ENCODE measurements at places on chromosomes 7 and 10.

DNA sequence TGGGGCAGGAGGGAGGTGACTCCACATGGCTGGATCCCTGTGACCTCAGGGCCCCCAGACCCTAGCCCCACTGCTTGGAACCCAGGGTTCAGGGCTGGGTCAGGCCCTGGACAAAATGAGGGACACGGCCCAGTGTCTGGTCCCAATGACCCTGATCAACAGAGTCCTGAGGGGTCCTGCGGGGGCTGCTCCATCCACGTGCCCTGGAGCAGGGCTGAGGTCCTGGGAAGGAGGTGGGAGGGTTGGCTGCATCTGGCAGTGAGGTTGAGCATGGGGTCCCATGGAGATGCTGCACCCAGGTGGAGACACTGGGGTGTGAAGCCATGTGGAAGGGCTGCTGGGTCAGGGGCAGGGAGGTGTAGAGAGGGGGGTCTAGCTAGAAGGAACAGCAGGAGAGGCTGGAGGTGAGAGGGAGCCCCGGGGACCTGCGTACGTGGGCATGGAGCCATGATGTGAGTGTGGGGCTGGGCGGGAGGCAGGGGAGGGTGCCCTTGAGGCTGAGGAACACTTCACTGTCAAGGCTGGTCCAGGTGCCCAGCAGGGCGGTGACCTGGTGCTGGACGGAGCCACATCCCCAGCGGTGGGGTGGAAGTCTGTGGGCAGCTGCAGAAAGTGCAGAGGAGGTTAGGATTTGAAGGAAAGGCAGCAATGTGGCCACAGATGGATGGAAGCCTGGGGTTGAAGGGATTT lies 604 bp downstream of the SCART1 start:
- DNase-seq, result no peak

- DNase-seq, result no peak
These were observed 72.4 kb downstream of the AUTS2 start for GRCh38 chr7:69670701-69671100.

DNA sequence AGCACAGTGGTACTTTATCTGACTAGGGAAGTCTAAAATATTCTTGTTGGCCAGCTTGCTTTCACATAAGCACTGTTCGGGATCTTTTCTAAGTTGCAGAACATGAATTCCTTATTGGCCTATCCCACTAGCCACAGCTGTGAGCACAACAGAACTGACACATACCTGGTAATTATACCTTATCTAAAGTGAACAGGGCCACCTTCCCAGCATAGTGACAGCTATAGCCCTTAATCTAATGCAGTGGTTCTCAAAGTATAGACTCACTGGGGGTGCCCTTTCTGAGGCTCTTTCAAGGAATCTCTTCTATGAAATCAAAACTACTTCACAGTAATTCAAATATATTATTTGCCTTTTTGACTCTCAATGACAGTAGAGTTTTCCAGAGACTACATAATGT lies 184.7 kb upstream of the KAT6B start:
- DNase-seq, result no peak

GRCh38 chr7:40310258-40310657 lies 175.5 kb downstream of the SUGCT start:
- no peak for DNase-seq

DNA sequence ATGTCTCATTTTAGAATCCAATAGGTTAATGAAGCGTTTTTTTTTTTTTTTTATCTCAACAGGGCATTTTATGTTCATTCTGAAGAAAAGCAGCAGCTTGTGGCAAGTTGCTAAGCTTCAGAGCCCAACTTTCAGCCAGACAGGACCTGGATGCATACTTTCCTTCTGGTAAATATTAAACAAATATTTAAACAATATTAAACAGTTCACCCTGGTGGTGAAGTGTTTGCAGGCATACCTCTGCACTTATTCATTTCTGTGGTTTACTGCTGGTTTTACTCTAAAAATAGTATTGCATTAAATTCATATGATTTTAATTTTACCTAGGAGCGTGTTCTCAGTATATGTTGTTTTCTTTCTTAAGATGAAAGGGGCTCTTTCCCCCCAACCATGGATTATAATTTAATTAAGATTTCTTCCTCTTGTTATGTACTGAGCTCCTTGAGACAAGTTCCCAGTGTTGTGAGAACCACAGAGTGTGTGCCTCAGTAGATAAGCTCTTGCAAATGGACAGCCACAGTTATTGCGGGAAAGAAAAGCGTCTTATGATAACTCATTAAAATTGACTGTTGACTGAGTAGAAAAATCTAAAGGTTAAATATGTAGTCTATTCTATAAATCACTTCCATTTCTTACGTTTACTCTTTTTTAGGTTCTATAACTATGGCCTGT lies 155.8 kb downstream of the MALRD1 start:
- DNase-seq, result no peak

DNA sequence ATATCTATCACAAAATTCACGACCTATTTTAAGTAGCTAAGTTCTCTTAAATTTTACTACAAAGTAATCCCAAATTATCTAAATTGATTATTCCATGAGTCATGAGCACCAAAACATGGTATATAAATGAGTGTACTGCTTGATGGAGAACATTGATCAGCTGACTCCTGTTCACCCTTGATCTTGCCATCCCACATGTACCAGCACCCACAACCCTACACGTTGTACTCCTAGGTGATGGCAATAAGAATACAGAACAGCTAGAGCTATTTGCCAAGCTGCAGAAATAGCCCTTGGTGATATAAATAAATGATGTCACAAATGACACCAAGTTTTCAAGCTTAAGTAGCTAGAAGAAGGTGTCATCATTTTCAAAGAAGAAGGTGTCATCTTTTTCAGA lies 235.5 kb downstream of the GRM8 start:
- DNase-seq, result no peak

GRCh38 chr10:7090529-7090928 lies 320.3 kb downstream of the SFMBT2 start:
- no peak for DNase-seq

DNA sequence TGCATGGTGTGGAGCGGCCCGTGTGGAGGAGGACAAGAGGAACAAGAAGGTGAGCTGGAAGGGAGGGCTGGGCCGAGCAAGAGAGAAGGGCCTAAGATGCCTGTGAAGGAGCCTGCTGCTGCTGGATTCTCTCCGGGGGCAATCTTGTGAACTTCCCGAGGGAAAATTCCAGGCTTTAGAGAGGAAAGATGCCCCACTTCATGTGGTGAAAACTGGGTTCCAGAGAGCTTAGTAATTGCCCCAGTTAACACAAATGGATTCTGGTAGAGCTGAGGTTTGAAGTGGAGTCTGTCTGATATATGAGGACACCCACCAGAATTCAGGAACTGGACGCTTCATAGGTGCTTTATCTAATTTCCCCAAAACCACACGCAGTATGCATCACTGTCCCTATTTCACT lies 114.1 kb upstream of the ZMIZ1 start:
- DNase-seq, result no peak

DNA sequence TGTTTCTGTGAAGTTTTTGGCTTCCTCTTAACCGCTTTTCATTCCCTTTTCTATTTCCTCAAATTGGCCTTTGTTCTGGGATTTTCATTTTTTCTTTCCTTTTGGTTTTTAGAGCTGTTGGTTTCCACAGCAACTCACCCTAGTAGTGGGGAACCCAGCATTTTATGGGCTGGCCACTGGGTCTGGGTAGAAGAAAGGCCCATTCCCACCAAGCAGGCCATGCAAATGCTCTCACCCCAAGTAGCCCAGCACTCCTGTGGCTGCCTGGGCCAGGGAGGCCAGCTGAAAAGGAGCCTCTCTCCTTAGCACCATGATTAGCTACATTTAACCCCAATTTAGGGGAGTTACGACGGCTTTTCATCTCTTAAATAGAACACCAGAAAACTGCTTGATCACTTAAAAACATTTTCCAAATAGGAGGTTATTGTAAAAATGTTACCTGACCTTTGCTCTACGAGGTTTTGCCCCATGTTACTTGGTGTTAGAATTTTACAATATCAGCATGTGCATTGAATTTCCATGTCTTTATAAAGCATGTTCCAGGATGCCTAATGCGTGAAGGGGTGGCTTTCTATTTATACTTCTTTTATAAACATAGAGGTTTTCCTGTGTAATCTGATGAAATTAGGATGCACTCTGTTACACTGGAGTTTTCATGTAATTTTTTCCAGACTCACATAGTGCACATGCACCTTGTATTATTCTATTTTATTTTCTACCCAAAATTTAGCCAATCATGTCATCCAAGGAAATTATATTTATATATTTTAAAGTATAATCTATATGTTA lies 75.4 kb downstream of the FAM171A1 start:
- DNase-seq, result no peak

- no peak for DNase-seq
These were observed 107.2 kb upstream of the PPIF start for GRCh38 chr10:79239924-79240581.

DNA sequence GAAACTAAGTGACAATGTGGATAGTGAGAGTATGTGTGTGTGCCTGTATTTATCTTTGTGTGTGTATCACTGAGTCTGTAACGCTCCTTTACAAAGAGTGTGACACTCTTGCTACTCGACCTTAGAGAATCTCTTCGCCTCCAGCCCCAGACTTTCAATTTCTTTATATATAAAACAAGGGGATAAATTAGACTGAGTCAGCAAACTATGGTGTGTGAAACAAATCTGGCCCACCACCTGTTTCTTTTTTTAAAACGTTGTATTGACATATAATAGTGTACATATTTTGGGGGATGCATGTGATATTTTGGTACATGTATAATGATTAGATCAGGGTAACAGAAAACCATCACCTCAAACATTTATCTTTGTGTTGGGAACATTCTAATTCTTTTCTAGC lies 240.5 kb downstream of the KCNMA1 start:
- no peak for DNase-seq

GRCh38 chr10:45470098-45471012 lies 96.3 kb downstream of the ALOX5 start:
- DNase-seq, result peak; percentile 57

GRCh38 chr7:84248267-84248666 lies 53.7 kb upstream of the SEMA3A start:
- no peak for DNase-seq

- DNase-seq, result no peak
These were observed 319.5 kb downstream of the DNAJB6 start for GRCh38 chr7:157656195-157656769.

DNA sequence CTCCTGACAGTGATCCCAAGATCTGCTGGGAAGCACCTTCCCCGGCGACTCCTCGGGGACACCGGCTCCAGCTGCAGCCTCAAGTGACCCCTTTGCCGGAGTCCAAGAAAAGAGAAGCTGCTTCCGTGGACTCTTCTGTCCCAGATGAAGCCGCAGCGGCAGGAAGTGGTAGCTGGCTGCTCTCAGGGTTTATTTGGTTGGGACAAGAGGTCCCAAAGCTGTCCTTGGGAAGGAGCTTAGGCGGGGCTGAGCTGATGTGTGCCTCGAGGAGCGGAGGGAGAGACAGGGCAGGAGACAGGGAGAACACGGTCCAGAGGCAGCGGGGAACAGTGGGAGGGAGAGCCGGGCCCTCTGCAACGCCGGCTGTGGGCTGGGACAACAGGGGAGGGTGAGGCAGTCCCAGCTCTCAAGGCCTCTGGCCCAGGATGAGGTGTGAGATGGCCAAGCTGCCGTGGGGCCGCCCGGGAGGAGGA lies 13.1 kb upstream of the FAM20C start:
- no peak for DNase-seq

DNA sequence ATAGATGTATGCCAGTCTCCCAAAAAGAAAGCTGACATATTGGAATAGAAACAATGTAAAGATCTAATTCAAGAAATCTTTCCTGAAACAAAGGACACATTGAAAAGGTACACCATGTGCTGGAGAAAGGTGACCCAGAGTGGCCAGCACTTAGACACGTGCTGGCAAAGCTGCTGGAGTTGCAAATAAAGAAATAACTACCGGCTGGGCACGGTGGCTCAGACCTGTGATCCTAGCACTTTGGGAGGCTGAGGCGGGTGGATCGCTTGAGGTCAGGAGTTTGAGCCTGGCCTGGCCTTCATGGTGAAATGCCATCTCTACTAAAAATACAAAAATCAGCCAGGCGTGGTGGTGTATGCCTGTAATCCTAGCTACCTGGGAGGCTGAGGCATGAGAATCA lies 35.9 kb downstream of the PKD1L1 start:
- DNase-seq, result no peak

DNA sequence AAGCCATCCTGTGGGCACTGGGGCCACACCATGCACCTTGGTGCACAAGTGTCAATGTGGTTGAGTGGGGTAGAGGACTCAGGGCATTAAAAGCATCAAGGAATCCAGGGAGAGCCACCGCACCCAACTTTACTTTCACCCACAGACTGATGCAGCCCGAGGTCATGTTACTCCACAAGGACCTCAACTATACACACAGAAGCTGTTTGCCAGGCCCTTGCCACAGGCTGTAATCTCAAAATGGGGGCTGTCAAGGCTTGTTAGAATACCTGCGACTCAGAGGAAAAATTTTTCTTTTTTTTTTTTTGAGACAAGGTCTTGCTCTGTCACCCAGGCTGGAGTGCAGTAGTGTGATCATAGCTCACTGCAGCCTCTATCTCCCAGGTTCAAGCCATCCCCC lies 26.5 kb upstream of the KCTD7 start:
- no peak for DNase-seq

DNA sequence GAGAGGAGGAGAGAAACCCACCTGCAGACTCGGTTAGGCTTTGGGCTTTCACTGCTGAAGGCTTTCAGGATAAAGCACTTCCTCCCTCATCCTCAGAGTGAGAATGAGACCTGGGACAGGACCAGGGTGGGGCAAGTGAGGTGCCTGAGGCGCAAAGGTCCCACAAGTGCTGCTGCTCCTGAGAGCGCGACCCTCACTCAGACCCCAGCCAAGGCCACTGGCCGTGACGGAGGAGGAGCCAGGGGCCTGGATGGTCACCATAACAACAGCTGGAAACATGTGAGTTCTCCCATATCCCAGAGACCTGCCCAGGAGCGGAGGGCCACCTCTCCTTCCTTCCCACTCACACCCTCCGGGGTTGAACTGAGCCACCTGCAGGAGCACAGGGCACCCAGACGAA lies 46.9 kb upstream of the MKRN1 start:
- DNase-seq, result no peak

- no peak for DNase-seq
These were observed 36.4 kb upstream of the CD36 start for GRCh38 chr7:80601999-80602398.

All from activated T-cell treated with anti-CD3 and anti-CD28 coated beads, Interleukin-2, amount 50 U/mL, for 24 hours (primary cell).